ENCODE measurements at places on chromosomes 2 and 18.

DNA sequence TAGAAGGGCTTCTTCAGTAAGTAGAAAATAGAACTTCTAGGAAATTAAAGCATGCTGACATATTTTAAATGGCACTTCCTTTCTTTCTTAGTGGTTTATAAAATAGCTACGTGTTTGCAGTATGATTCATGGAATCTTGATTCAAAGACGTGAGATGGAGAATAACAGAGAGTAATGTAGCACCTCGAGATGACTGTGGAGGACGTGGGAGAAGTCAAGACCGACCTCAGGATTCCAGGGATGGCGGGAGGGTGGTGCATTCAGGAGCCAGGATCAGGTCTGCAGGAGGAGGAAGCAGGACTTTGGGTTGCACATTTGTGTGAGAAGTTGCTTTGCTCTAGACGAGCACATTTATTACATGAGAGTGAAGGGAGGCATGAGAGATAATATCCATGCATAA lies 56.0 kb downstream of the DCDC2C start:
- DNase-seq, result no peak

DNA sequence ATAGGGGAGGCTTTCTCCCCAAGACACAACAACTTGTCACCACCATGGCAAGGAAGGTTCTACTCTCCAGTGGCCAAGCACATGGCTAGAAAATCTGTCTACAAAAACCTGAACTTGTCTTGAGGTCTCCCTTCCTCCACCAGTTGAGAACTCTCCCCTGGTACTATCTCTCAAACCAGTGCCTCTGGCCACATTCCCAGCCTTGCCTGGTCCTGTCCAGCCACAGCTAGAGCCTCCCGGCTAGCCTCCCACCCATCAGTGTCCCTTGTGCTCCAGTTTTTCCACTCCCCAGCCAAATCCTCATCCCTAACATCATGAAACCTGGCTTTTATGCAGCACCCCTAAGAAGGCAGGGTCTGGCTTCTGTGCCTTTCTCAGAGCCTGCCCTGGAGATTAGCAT lies 21.2 kb upstream of the FZD5 start:
- no peak for DNase-seq

- DNase-seq, result no peak
Observed at GRCh38 chr2:130743278-130743677, 12.1 kb upstream of the AMER3 start.

DNA sequence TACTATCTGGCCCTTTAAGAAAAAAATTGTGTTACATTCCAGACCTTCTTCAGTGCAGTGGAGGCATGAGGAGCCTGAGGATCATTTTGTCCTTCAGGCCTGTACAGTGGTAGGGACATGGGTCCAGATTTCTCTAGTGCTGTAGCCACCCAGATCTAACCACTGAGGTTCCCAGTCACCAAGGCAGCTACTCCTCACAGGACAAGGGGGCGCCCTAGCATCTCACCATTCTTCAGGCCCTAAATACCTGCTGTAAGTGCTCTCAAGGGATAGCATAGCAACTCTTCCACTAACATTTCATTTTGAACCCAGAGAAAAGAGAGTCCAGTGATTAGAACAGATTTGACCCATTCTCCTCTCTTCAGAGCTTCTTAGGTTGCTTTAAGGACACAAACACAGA lies 1533.0 kb downstream of the LRP1B start:
- DNase-seq, result no peak

- no peak for DNase-seq
Observed at GRCh38 chr18:24414349-24415003, 12.0 kb upstream of the IMPACT start.

- DNase-seq, result peak; percentile 33
Observed at GRCh38 chr2:25328152-25329085, 13.3 kb downstream of the DNMT3A start.

DNA sequence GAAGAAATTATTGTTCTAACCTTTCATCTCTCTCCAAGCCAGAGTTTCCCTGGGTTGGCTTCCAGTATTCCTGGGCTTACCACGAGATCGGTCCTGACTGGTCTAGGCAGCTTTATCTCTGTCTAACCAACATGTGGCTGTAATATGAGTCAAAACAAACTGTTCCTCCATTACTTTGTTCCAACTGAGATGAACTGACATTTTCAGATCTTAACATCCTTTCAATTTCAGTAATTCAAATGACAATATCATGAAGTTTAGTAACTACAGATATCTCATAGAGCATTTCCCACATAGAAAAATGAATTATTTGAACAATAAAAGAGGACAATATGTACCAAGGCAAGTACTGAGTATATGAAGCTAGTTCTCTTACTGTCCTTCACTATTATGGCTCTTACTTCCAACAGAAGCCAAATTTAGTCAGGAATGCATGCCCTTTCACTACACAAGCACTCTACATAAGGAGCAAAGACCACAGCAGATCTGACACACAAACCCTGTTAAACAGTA lies 15.5 kb downstream of the SLC25A12 start:
- DNase-seq, result no peak

- DNase-seq, result no peak
Observed at GRCh38 chr2:221318376-221319130, 253.6 kb downstream of the EPHA4 start.

DNA sequence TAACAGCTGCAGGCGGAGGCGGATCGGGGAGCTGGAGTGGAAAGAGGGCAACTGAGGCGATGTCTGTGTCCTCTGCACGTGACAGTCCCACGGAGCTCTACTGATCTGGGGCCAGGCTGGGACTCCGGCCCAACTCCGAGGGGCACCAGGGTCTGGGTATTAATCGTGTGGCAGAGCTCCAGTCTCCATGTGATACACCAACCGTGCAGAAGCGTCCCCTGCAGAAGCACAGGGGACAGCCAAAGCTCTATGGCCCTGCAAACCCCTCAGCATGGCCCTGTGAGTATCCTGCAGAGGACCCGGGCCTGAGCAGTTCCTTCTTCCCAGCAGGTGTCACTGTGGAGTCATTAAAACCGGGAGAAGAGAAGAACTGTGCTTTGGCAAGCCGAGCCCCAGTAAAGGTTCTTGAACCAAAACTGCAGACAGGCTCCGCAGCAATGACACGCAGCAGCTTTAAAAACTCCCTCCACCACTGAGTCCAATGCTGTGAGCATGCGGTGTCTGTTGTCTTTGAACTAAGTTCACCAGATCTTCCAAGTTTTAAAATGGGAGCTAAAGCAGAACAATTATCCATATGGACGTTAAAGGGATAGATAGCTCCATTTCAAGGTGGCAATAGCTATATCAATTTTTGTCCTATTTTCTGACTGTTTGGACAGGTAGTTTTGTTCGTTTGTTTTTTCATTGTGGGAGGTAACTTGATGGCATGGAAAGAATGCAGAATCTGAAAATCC lies 79.4 kb downstream of the TMEM182 start:
- peak; percentile 41 for DNase-seq

DNA sequence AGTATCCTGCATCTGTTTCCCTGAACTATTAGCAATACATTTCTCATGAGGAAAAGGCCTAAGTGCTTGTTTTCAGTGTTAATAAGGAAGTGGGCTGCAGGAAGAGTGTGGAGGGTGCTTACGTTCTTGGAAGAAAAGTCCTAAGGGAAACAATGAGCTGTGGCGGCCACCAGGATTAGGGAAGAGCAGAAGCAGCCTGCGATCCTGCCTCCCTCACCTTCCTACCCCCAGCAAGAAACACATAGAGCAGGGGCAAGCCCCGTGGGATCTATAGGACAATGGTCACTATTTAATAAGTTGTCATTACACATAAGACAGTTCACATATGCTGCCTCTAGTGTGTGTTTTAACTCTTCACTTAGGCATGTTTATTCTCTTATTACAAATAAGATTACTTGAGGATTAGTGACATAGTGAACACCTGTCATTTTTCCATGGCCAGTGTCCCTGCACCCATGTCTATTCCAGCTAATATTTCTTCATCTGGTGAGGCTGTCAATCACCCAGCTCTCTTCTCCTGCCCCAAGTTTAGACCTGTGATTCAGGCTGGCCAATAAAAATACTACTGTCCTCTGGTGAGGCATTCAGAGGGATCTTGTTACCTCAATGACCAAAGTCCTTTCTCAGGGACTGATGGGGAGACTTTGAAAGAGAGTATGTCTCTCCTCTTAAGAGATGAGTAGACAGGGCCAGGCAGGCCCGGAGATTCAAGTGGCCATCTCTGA lies 510.9 kb upstream of the CELF4 start:
- no peak for DNase-seq

DNA sequence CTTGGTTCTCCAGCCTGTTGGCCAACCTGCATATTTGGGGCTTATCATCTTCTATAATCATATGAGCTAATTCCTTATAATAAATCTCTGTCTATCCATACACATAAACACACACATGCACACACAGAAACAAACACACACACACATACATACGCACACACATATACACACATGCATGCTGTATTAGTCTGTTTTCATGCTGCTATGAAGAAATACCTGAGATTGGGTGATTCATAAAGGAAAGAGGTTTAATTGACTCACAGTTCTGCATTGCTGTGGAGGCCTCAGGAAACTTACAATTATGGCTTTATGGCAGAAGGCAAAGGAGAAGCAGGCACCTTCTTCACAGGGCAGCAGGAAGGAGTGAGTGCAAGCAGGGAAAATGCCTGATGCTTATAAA lies 707.4 kb upstream of the CDH2 start:
- no peak for DNase-seq

DNA sequence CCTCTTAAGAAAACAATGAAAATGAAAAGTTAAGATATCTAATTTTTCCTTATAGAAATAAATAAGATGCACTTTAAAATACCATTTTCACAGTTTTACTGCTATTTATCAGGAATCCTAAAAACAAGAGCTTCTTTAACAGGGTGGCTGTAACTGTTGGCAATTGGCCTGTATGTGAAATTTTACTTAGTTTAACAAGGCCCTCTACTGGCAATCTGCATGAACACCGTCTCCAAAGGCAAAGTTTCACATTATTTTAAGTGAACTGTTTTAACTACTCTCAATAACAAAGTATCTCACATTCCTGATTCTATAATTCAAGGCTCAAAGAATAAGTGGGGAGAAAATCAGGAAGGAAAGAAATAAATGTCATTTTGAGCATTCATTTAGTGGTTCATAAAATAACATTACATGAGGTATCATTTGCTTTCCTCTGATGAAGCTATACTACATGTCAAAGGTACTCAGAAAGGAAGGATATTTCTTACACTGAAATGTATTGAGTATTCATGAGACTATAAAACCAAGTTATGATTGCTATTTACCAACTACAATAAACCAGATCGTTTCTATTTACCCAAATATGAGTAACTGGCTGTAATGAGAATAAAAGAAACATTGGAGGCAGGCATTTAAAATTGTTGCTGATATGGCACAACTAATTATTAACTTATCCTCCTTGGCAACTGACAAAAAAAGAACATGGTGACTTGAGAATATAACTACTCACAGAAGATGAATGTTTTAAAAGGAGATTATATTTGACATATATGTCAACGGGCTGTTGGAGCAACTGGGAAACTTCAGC lies 7.0 kb downstream of the NCKAP5 start:
- DNase-seq, result no peak

DNA sequence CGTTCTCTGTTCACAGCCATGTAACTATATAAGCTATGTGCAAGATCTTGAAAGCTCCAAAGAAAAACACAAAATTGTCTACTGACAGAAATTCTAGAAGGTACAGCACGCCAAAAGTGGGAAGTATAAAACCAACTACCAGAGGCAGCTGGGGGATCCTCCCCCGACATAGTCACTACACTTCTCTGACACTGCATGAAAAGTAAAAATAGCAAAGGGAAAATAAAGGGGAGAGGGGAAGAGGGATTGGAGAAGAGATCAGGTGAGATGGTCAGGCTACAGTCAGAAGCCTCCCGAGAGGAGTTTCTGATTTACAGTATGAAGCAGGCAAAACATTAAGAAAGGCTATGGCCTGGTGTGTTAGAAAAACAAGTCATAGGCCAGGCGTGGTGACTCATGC lies 39.8 kb upstream of the PCBP1 start:
- DNase-seq, result no peak

- no peak for DNase-seq
Observed at GRCh38 chr2:217784996-217785543, 217.7 kb downstream of the TNS1 start.

GRCh38 chr18:56992777-56993176 lies 154.1 kb upstream of the BOD1L2 start:
- no peak for DNase-seq

DNA sequence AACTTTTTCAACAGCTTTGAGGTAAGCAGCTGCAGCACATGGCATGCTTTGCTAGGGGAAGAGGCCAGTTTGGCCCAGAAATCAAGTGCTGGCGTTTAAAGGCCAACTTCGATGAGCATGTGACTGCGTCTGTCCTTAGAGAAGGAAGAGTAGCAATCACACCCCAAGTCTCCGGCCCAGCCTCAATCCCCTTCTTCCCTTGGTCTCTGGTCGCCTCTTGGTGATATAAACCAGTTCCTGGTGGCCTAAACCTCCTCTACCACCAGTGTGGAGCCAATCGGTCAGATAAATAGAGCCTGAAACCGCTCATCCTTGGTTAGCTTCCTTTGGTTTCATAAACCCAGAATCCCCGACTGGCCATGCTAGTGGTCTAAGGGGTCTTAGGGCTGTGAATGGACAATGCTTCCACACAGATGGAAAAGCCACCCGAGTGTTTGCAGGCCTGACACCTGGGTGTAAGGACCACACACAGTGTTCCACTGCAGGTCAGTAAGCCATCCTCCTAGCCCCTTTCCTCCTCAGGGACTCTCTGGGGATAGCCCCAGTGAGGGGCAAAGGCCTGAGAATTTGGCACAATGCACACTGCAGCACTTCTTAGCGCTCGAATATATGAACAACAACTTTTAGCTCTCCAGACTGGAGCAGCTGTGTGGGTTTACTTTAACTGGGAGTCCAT lies 23.0 kb upstream of the COX7A2L start:
- no peak for DNase-seq

GRCh38 chr18:13758622-13759021 lies 32.1 kb downstream of the RNMT start:
- no peak for DNase-seq

- peak; percentile 94 for DNase-seq
Observed at GRCh38 chr2:183996825-183997793, 601.2 kb upstream of the ZNF804A start.

DNA sequence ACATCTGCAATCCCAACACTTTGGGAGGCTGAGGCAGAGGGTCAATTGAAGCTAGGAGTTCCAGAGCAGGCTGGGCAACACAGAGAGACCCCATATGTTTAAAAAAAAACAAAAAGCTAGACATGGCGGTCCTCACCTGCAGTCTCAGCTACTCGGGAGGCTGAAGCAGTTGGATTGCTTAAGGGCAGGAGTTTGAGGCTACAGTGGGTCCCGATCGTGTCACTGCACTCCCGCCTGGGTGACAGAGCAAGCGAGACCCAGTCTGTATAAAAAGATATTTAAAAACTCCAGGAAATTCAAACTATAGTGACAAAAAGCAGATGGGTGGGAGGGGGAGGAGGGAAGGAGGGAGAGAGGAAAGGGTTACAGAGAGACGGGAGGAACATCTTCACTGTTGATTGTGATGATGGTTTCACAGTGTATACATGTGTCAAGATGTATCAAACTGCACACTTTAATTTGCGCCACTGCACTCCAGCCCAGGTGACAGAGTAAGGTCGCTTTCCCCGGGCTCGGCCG lies 942 bp upstream of the ZNF236 start:
- DNase-seq, result no peak
